WTC11 (cell line): ENCODE measurements at places on chromosomes 16 and 17. TPM values are rescaled to one million over a fixed set of nuclear protein-coding genes. Genes with fewer than 3 reads are reported as not detected.
A peak's percentile ranks its signal among the peaks of the same experiment; 100 is the strongest.

CCL1 gene
- not detected in 3 replicates for total RNA-seq

DNA sequence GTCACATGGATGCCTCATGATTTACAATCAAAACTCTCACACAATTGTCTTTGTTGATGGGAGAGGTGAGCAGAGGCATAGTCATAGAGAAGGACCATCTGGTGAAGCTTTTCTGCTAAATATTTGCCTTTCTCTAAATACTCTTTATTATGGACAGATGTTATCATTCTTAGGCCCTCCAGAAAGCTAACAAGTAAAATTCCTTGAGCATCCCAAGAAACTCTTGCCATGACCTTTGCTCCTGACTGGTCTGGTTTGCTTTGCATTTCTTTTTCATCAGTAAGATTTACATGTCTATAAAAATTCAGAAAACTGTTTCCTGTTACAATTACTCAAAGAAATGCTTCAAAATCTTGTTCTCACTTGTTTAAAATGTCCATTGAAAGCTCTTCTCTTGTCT, 1336.6 kb upstream of the CDH8 start:
- peak overlapping the region; percentile 62 for H3K27ac ChIP-seq
- no peak for DNase-seq
- H3K4me3 ChIP-seq = no peak overlapping the region
- H3K27me3 ChIP-seq = no peaks in the 10 kb centered on the region; the same call in 1 of the 2 replicates
- H3K36me3 ChIP-seq = 0 out of 2 replicates have a peak, but pooled peaks cover 3% of the 10 kb centered on the region
- peaks cover 33% of the 10 kb centered on the region for H3K4me1 ChIP-seq

TVP23C gene
- 16.2 to 16.9 TPM (median 16.5 TPM) in 3 replicates for total RNA-seq

DNA sequence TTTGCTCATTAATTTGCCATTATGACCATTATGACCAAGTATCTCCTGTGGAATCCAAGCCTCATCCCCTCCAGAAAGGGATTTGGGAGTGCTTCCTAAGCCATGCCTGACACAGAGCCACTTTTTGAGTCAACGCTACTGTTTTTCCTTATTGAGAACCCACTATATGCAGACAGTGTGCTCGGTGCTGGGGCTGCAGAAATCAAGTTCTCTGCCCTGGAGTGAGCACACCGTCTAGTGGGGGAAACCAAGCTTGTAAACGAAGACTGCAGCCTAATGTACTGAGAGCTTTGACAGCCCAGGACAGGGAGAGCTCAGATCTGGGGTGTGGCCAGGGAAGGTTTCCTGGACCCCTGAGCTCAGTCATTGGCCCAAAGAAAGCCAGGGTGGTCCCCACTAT, 111.0 kb downstream of the ENGASE start:
- no peaks in the 10 kb centered on the region for H3K36me3 ChIP-seq
- H3K27me3 ChIP-seq = peaks cover 25% of the 10 kb centered on the region
- DNase-seq = no peak
- H3K4me3 ChIP-seq = no peak overlapping the region

SPATA22 gene
- not detected in 3 replicates for total RNA-seq

GRCh38 chr17:62668091-62668804, 40.8 kb downstream of the MRC2 start:
- no peaks in the 10 kb centered on the region for H3K36me3 ChIP-seq
- H3K27me3 ChIP-seq = no peaks in the 10 kb centered on the region
- DNase-seq = peak; percentile 3
- H3K27ac ChIP-seq = no peak overlapping the region
- peaks cover 9% of the 10 kb centered on the region for H3K4me1 ChIP-seq

DNA sequence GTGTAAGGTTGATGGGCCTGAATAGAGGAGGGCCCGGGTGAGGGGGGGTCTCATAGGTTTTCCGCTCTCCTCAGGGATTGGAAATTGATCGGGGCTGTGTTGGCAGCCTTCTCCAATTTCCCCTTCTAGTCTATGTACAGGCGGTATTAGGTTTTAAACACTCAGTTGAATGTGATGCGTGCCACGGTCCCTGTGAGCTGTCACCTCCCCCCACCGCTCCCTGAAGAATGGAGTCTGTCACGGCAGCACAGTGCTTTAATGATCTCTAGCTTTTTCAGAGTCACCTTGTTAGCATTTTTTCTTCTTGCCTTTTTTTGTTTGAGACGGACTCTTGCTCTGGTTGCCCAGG, 800 bp downstream of the COX4I1 start:
- peaks cover 55% of the 10 kb centered on the region for H3K36me3 ChIP-seq
- no peak for DNase-seq
- H3K27me3 ChIP-seq = no peaks in the 10 kb centered on the region
- peak overlapping the region; percentile 87 for H3K27ac ChIP-seq
- H3K4me1 ChIP-seq = peaks cover 26% of the 10 kb centered on the region
- H3K4me3 ChIP-seq = peak overlapping the region; percentile 87

DNA sequence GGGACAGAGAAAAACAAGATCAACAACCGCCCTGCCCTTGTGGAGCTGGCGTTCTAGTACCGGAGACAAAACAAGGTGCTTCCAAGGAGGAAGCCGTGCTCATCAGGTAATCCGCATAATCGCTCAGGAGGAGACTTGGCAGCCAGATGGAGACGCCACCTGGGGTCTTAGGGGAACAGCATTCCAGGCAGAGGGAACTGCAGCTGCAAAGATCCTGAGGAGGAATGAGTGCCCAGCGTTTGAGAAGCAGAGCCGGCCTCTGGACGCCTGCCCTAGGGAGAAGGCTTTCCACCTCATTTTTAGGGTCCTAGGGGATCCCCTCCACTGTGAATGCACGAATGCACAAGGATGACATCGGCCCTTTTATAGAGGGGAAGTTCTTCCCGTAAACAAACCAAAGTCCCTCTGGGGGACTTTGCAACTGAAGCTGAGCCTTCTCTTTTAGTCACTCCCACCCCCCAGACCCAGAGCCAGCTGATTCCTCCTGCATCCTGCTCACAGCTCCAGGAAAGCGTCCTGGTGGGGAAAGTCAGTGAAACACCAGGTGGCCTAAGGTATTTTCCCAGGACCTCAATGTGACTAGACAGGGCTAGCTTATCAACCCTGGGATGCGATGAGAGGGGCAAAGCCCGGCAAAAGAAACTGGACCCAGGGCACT, 13.2 kb upstream of the MPRIP start:
- H3K4me3 ChIP-seq = peak overlapping the region; percentile 12; the same call in 1 of the 2 replicates
- H3K36me3 ChIP-seq = no peaks in the 10 kb centered on the region
- no peaks in the 10 kb centered on the region for H3K27me3 ChIP-seq
- H3K27ac ChIP-seq = peak overlapping the region; percentile 92
- H3K4me1 ChIP-seq = peaks cover 35% of the 10 kb centered on the region

DNA sequence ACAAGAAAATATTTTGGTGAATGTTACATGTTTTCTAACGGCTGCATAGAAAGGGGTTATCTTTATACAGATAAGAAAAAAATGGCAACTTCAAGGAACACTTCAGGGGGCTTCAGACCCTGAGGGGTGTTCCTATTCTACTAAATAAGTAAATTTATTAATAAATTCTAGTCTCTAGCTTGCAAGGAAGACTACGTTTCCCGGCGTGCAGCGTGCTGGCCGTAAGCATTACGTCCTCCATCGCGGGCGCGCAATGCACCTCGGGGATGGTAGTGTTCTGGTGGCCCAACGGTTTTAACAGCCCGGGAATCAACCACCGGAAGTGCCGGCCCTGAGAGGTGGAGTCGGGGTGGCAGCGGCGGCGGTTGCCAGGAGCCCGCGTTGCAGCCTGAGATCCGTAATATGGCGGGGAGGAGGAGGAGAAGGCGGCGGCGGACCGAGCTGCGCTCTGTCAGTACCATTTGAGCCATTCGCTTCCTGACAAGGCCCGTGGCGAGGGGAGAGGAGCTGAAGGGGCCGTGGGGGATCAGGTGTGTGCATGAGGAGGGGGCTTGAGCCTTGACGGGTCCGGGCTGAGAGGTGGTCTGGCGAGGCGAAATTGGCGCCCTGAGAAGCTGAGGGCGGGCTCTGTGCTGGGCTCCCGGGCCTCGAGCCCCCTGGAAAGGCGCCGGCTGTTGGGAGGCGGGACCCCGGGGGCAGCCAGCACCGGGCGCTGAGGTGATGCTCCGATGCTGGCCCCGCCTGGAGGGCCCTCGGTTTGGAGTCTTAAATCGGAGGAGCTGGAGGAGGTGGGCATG, at the start of gene CCP110:
CCP110 (plus strand) TSS at position 384 of the 797 bp plus-strand sequence. CDS start 3,940 bp downstream, outside the sequence.
- H3K27ac ChIP-seq = peak within 1 kb of the TSS; percentile 98
- peak within 1 kb of the TSS; percentile 94 for H3K4me3 ChIP-seq
- H3K36me3 ChIP-seq = peaks cover 13% of the 10 kb centered on the region
- peaks cover 47% of the 10 kb centered on the region for H3K4me1 ChIP-seq

DNA sequence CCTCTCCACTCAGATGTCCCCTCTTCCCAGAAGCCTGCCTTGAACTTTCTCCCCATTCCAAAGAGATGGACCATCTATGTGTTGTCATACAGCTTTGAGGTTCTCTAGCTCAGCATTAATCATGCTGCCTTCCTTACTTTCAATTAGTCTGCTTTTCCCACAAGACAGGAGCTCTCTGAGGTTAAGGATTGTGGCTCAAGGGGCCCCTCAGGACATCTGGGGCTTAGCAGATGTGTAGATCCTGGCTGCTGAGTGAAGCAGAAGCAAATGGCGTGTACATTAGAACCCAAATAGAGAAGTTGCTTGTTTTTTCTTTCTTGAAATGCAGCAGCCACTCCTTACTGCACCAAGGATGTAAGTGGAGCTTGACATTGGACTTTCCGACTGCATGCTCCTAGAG, 330.5 kb upstream of the TNRC6C start:
- no peak overlapping the region for H3K27ac ChIP-seq
- no peak overlapping the region for H3K4me3 ChIP-seq
- H3K4me1 ChIP-seq = no peaks in the 10 kb centered on the region
- no peak for DNase-seq
- peaks cover 11% of the 10 kb centered on the region for H3K36me3 ChIP-seq

- no peak for DNase-seq
- H3K4me3 ChIP-seq = no peak overlapping the region
- no peak overlapping the region for H3K27ac ChIP-seq
- peaks cover 5% of the 10 kb centered on the region for H3K27me3 ChIP-seq
- no peaks in the 10 kb centered on the region; the same call in 1 of the 2 replicates for H3K36me3 ChIP-seq
Observed at GRCh38 chr16:54135361-54136275, 151.0 kb downstream of the IRX3 start.

SEPTIN12 gene
- total RNA-seq = not detected in 3 replicates

- no peaks in the 10 kb centered on the region for H3K36me3 ChIP-seq
- H3K27ac ChIP-seq = no peak overlapping the region
- H3K4me3 ChIP-seq = peak overlapping the region; percentile 64
- H3K4me1 ChIP-seq = peaks cover 9% of the 10 kb centered on the region
Observed at GRCh38 chr17:44354582-44355561, 8.8 kb downstream of the FAM171A2 start.

GRCh38 chr16:75250089-75250808, 1.2 kb downstream of the BCAR1 start:
- H3K4me1 ChIP-seq = peaks cover 80% of the 10 kb centered on the region
- no peaks in the 10 kb centered on the region for H3K27me3 ChIP-seq
- H3K27ac ChIP-seq = no peak overlapping the region
- DNase-seq = peak; percentile 46
- peak overlapping the region; percentile 79 for H3K4me3 ChIP-seq

GRCh38 chr16:73196670-73197069, 148.7 kb upstream of the ZFHX3 start:
- no peak overlapping the region for H3K4me3 ChIP-seq
- peaks cover 5% of the 10 kb centered on the region for H3K4me1 ChIP-seq
- peak; percentile 73 for DNase-seq
- no peaks in the 10 kb centered on the region for H3K36me3 ChIP-seq
- no peak overlapping the region for H3K27ac ChIP-seq

DNA sequence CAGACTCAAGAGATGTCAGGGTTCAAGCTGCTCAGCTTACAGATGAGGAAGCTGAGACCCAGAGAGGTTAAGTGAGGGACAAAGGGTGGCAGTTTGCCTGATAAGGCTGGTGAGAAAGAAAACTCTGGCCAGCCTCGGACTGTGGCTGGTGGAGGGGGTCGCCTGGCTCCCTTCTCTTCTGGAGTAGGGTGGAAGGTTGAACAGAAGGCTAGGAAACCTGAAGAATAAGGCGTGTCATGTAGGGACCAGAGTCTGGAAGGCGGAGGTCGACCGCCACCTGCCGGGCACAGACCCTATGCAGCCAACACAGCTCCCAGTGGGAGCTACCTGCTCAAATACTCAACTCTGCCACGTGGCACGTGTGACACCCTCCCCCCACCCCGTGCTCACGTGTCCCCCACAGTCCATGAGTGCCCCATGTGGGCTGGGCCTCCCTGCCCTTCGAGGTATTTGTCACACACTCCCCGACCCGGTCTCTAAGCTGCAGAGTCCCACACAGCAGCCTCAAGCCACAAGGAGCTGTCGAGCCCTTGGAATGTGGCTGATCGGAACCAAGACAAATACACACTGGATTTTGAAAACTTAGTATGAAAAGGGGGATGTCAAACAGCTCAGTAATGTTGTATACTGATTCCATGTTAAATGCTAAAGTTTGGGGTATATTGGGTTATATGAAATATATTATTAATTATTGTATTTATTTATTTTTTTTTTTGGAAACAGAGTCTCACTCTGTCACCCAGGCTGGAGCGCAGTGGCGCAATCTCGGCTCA, 11.8 kb downstream of the HID1 start:
- H3K4me1 ChIP-seq = peaks cover 8% of the 10 kb centered on the region
- no peaks in the 10 kb centered on the region for H3K36me3 ChIP-seq
- H3K4me3 ChIP-seq = no peak overlapping the region

SOST gene
- 0.07 to 0.25 TPM in 2 of 3 replicates, not detected in the other for total RNA-seq

GRCh38 chr16:5323284-5324141, 225.9 kb upstream of the EEF2KMT start:
- no peaks in the 10 kb centered on the region for H3K27me3 ChIP-seq
- H3K4me3 ChIP-seq = peak overlapping the region; percentile 12; the same call in 1 of the 2 replicates

DNA sequence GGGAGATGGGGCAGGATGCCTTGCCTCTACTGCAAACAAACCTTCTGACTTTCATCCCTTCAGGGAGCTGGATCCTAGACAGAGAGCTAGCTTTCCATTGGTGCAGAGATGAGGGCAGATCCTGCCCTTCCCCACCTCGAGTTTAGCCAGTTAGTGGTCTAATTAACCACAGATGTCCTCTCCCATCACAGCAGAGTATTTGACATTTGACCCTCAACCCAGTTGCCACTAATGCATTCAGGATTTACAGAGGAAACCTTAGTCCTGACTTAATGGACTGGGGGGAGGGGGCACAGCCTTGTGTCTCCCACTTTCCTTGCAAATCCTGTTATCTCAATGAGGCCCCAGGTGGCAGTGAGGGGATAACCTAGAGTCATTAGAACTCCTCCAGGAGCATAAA, 10.2 kb downstream of the PIP4K2B start:
- H3K4me3 ChIP-seq = no peak overlapping the region
- H3K27ac ChIP-seq = peak overlapping the region; percentile 59
- peaks cover 32% of the 10 kb centered on the region for H3K36me3 ChIP-seq
- H3K4me1 ChIP-seq = peaks cover 15% of the 10 kb centered on the region
- DNase-seq = no peak
- H3K27me3 ChIP-seq = no peaks in the 10 kb centered on the region

GRCh38 chr17:66580184-66580955, 254.5 kb upstream of the CACNG5 start:
- peaks cover 5% of the 10 kb centered on the region; the same call in 1 of the 2 replicates for H3K36me3 ChIP-seq
- peak overlapping the region; percentile 41; the same call in 1 of the 2 replicates for H3K27ac ChIP-seq
- H3K4me1 ChIP-seq = peaks cover 60% of the 10 kb centered on the region
- H3K4me3 ChIP-seq = no peak overlapping the region
- peak; percentile 28 for DNase-seq

- H3K27me3 ChIP-seq = peaks cover 40% of the 10 kb centered on the region
- no peak overlapping the region for H3K27ac ChIP-seq
- H3K4me1 ChIP-seq = peaks cover 61% of the 10 kb centered on the region
- no peak overlapping the region for H3K4me3 ChIP-seq
- DNase-seq = no peak
- H3K36me3 ChIP-seq = no peaks in the 10 kb centered on the region
Observed at GRCh38 chr17:17787568-17787967, 49.2 kb downstream of the SREBF1 start.

GRCh38 chr17:7523033-7523432, 25.8 kb upstream of the TNFSF12 start:
- H3K27ac ChIP-seq = peak overlapping the region; percentile 95
- no peak overlapping the region for H3K4me3 ChIP-seq
- DNase-seq = peak; percentile 58
- peaks cover 24% of the 10 kb centered on the region for H3K27me3 ChIP-seq
- H3K4me1 ChIP-seq = peaks cover 3% of the 10 kb centered on the region

CD300A gene
- total RNA-seq = 1.1 to 2.0 TPM (median 1.7 TPM) in 3 replicates
